ENCODE measurements at places on chromosomes 11 and 22.

- DNase-seq, result no peak
Measured at GRCh38 chr11:46694607-46695006, 5.8 kb downstream of the ARHGAP1 start.

GRCh38 chr11:111283945-111284481 lies 14.3 kb upstream of the POU2AF3 start:
- DNase-seq, result no peak

DNA sequence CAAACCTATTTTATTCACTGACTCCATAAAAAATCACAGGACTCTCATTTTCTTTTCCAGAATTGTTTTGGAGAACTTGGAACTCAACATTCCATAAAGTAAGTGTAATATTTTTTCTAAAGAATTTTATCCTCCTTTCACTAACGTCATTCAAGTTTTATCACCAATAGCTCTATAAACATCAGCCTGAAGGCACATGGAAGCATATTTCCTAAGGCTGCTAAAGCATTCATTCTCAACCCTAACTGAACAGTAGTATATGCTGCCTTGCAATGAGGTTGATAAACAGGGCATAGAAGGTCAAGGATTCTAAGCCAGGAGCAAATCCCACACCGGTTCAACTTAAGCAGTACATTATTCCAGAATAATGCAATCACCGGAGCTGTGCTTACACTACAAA lies 273.9 kb downstream of the RAB38 start:
- DNase-seq, result no peak

GRCh38 chr11:69662021-69662698 lies 13.0 kb downstream of the LTO1 start:
- no peak for DNase-seq

DNA sequence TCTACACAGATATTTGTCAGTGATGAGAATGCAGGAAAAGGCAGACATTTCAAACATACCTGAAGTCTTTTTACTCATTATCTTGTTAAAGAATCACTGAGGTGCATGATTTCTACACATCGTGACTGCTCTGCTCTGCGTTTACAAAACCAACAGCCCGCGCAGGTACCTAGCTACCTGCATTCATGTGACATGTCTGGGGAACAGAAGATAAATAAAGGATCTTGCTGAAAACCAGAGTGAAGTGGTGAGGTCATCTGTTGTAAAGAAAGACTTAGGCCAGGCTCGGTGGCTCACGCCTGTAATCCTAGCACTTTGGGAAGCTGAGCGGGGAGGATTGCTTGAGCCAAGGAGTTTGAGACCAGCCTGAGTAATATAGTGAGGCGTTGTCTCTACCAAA lies 15.7 kb downstream of the ASPHD2 start:
- DNase-seq, result no peak

DNA sequence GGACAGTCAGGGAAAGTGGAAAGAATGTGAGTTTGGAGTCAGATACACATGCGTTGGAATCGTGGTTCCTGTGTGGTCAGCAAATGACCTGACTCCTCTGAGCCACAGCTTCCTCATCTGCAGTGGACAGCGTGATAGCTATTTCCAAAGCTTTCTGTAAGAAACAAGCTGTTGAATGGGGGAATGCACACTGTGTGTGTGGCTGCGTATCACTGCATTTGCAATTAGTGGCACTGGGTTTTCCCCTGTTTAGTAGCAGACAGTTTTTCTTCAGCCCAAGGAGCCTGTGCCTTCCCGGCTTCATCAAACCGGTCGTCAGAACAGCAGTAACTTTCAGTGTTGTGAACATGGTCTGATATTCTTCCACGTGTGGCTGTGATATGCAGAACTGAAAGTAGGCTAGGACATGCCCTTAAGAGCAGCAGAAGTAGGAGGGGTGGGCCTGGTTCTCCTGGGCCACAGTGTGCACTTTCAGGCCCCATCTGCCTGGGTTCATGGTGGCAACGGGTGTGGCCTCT lies 121.5 kb downstream of the RRAS2 start:
- DNase-seq, result no peak

- DNase-seq, result no peak
Measured at GRCh38 chr22:42281706-42282251, 11.3 kb upstream of the TCF20 start.

DNA sequence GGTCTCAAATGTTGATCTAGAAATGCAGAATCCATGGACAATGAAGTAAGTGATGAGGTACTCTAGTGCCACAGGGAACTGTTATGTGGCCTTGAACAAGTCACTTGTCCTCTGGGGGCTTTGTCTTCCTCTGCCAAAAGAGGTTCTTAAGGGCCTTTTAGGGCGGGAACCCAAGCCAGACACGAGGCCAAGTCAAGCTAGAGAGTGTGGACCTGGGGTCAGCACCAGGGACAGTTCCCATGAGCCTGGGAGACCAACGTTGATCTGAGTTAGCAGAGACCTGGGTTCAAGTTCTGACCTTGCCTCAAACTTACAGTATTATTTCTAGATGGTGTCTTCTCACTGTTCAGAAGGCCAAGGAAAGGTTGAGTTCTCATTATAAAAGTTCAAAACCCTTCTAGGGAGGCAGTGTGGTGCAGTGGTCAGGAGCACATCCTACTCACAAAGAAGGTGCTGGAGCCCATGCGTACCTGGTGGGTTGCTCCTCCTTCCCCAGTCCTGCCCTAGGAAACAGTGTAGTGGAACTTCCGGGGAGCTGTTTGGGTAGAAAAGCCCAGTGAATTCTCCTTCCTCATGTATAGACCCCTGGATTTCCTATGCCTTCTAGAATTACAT lies 121.5 kb downstream of the CHST1 start:
- no peak for DNase-seq

DNA sequence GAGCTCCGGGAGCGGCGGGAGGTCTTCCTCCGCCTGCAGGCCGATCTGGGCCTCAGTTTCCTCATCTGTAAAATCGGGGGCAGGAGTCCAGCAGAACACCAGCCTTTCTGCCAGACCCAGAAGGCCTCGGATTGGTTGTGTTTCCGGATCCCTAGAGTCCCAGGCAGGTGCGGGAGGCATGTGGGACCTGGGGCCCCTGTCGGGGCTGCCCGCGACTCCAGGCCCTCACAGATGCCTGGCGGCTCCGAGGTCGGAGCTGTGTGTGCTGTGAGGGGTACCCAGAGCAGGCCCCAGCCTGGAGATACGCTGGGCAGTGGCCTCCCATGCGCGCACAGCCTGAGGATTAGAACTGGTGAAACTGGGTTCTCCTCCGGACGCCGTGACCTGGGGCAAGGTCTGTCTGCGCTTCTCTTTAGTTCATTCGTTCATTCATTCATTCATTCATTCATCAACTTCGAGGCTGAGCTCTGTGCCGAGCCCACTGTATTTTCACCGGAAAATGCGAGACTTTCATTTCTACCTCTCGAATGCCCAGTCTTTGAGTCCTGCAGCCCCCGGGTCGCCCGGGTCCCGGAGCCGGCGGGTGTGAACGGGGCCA lies 24.6 kb downstream of the FLRT1 start:
- no peak for DNase-seq

GRCh38 chr11:75388386-75389275 lies 10.7 kb upstream of the RPS3 start:
- DNase-seq, result peak; percentile 63

DNA sequence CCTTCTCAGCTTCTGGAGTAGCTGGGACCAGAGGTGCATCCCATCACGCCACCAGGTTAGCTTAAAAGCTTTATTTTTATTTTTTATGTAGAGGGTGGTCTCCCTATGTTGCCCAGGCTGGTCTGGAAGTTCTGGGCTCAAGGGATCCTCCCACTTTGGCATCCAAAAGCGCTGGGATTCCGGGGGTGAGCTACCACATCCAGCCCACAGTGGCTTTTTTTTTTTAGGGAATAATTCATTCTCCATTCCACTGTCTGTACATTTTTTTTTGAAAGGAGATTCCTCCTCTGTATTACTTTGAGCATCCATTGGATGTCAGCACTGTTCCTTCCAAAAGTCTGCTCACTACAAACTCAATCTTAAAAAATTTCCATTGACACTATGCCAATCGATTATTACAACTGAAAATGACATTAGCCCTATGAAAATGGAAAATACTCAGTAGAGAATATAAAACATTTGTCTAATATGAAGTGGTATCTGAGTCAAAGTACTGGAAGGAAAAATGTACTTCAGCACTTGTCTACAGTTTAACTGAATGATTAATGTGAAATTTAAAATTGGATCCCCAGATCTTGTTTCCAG lies 1.3 kb upstream of the LPXN start:
- no peak for DNase-seq

Data from stimulated activated CD8-positive, alpha-beta memory T cell treated with anti-CD3 and anti-CD28 coated beads, Interleukin-7, amount 100 ng/mL, for 4 hours (primary cell).